ENCODE measurements at places on chromosomes 12 and 14.

DNA sequence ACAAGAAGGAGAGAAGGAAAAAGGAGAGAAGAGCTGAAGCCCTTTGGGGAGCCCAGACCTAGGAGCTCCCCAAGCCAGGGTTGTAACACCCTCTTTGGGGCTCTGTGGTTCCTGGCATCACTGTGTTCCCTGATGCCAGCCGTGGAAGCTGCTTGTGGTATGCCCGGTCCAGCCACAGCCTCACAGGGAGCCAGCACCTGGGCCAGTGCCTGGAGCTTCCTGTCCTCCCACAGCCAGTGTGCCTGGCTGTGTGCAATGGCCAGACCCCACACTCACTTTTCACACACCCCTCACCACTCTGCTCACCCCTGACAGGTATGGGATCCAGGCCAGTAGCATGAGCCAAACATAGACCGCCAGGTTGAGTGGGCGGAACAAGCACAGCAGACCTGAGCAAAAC lies 834.7 kb downstream of the FLRT2 start:
- no peak for DNase-seq

GRCh38 chr14:42028607-42029006 lies 421.9 kb downstream of the LRFN5 start:
- DNase-seq, result no peak

DNA sequence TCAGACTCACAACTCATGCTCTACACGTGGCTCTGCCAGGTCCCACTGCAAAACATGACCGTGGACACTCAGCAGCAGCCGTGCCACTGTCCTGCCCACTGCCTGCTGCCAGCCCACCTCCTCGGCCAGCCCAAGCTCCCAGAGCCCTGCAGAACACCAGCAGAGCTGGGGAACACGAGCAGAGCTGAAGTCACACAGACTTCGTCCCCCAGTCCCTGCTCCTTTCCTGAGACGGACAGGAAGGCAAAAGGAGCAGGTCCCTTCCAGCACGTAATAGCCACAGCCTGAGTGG lies 152.1 kb downstream of the DPF3 start:
- no peak for DNase-seq

GRCh38 chr12:88253371-88253978 lies 111.4 kb downstream of the TMTC3 start:
- no peak for DNase-seq

GRCh38 chr12:3700861-3701260 lies 52.0 kb downstream of the CRACR2A start:
- DNase-seq, result peak; percentile 76

DNA sequence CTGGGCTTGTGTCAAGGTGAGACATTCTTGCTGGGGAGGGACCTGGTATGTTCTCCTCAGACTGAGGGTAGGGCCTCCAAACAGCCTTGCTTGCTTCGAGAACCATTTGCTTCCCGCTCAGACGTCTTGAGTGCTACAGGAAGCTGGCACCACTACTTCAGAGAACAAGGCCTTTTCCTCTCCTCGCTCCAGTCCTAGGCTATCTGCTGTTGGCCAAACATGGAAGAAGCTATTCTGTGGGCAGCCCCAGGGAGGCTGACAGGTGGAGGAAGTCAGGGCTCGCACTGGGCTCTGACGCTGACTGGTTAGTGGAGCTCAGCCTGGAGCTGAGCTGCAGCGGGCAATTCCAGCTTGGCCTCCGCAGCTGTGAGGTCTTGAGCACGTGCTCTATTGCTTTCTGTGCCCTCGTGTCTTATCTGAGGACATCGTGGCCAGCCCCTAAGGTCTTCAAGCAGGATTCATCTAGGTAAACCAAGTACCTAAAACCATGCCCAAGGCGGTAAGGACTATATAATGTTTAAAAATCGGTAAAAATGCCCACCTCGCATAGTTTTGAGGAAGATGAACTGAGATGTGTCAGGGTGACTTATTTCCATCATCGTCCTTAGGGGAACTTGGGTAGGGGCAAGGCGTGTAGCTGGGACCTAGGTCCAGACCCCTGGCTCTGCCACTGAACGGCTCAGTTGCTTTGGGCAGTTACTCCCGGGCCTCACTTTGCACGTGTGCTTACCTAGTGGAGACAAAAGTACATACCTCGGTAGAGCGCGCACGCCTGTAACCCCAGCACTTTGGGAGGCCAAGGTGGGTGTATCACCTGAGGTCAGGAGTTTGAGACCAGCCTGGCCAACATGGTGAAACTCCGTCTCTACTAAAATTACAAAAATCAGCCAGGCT lies 4.3 kb downstream of the GAPDH start:
- DNase-seq, result peak; percentile 42

- DNase-seq, result no peak
Observed at GRCh38 chr14:62916551-62916950, 128.7 kb downstream of the KCNH5 start.

DNA sequence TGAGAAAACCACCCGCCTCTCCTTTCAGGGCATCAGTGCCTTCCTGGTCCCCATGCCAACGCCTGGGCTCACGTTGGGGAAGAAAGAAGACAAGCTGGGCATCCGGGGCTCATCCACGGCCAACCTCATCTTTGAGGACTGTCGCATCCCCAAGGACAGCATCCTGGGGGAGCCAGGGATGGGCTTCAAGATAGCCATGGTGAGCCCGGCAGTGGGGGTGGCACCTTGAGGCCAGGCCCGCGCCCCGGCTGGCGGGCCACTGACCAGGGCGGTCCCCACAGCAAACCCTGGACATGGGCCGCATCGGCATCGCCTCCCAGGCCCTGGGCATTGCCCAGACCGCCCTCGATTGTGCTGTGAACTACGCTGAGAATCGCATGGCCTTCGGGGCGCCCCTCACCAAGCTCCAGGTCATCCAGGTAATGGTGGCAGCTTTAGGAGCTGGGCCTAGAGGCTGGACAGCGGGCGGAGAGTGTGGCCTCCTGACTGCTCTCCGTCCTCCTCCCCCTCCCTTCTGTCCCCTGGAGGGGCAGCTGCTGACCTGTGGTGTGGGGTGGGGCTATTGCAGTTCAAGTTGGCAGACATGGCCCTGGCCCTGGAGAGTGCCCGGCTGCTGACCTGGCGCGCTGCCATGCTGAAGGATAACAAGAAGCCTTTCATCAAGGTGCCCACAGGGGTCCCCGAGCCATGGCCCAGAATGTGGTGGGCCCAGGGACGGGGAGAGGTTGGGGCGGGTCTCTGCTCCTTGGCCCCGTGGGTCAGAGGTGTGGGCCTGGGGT lies 12.8 kb downstream of the ACADS start:
- no peak for DNase-seq

- peak; percentile 75 for DNase-seq
Observed at GRCh38 chr12:77946541-77947061, 115.9 kb downstream of the NAV3 start.
